Right renal pelvis (tissue), 4 donors: ENCODE measurements at places on chromosomes 6 and 20.
A peak's percentile ranks its signal among the peaks of the same experiment; 100 is the strongest.

- no peak for DNase-seq
Observed at GRCh38 chr20:34693414-34693813, 10.7 kb upstream of the TP53INP2 start.

DNA sequence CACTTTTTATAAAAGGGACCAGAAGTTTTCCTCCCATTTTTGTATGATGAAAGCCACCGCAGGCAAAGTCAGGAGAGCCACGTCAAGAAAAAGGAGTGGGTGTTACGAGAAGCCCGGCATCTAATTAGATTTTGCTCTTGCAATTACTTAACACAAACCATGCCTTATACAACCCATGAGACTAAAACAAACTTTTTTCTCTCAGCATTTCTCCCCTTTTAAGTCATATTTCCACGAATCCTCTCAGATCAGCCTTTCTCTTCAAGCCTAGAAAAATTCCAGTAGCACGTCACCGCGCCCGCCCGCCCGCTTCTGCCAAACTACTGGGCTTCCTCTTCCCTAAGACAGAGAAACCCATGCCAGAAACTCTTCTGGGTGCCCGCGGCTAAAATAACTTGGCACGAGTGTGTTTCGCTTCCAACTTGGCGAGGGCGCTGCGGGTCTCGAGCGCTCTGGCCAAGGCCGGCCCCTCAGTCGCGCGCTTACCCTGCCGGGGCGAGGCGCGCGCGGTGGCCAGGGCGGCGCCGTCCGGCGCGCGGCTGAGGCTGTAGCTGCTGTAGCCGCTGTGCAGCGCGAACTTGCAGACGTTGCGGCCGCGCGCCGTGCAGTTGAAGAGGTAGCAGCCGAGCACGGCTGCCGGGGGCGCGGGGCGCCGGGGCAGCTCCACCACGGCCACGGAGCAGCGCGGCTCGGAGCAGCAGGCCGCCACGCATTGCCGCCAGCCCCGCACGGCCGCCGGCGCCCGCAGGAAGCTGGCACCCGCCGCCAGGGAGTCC is 1.0 kb downstream of the LRP11 start:
- no peak for DNase-seq

DNA sequence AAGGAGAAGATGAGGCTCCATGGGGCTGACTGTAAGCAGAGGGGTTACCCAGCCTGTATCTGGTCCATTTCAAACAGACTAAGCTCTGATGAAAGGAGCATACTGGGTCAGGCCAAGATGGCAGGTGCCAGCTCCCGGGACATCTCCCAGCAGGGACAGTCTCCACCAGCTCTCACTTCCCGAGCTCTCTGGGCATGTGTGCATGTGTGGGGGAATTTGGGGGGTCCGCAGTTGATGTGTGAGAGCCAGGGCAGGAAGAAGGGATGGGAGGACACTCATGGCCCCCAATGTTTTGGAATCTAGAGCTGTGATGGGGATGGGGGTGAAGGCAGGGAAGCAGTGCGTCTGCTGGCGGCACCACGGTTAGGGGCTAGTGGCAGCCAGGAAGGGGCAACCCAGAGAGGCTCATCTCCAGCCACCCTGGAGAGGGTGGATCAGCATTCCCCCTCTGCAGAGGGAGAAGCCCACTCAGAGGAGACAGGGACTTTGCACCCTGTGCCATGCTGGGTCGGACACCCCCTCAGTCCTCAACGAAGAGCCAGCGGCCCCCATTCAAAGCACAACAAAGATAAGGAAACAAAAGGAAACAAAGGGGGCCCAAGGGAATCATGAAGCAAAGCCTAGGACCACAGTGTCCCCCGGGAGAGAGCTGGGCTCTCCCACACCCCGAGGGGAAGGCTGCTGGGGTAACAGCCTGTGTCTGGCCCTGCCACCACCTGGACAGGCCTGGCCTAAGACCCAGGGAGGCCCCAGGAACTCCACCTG is 52.4 kb downstream of the DSTN start:
- DNase-seq: no peak

DNA sequence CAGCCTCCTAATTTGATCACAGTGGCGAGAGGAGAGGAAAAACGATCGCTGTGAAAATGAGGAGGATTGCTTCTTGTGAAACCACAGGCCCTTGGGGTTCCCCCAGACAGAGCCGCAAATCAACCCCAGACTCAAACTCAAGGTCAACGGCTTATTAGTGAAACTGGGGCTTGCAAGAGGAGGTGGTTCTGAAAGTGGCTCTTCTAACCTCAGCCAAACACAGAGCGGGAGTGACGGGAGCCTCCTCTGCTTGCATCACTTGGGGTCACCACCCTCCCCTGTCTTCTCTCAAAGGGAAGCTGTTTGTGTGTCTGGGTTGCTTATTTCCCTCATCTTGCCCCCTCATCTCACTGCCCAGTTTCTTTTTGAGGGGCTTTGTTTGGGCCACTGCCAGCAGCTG is 28.7 kb downstream of the SAYSD1 start:
- DNase-seq: no peak

DNA sequence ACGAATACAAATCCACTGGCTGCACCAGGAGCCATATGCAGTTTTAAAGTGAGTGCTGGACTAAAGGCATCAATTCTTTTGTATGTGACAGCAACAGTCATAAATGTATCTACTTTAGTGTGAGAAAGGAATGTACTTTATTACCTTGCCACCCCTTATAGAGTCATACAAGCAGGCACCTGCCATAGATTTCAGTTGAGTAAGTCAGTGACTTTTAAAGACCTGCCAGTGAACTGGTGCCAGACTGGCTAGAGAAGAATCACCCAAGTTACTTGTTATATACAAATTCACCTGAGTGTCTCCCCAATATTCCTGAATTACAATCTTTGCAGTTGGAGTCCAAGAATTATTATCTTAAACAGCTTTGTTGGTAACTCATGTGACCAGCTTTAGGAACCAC is 547.9 kb downstream of the COL12A1 start:
- no peak for DNase-seq

- DNase-seq: peak; percentile 53
Observed at GRCh38 chr20:47272893-47273590, 83.5 kb downstream of the ZMYND8 start.

DNA sequence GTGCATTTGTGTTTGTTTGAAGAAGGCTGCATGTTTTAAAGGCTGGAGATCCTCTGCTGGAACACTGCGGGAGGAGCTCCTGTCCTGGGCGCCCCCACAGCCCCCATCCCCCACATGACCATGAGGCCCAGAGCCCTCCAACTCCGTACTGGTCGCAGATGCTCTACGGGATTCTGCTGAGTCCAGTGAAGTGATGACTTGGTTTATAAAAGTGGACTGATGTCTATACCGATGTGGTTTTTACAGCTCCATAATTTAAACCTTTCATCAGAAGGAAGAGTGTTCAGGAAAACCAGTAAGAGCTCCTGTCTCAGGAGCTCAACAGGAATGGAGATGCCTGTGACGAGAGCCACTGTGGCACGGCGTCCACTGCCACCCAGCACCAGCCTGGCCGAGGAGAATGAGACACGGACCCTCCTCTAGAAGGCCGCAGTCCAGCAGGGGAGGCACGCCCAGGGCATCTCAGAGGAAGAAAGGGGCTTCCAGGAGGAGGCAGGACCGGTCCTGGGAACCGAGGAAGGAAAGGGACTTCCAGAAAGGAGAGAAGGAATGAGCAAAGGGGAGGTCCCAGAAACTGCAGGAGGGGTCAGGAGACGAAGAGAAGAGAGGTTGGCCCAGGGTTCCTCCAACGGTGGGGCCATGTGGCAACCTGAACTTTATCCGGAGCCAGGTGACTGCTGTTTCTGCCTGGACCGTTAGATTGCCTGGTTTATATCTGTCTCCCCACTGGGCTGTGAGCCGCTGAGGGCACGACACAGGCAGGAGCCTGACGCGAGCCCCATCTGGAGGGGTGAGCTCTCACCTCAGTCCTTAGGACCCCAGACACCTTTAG is 26.9 kb downstream of the BFSP1 start:
- DNase-seq: no peak

DNA sequence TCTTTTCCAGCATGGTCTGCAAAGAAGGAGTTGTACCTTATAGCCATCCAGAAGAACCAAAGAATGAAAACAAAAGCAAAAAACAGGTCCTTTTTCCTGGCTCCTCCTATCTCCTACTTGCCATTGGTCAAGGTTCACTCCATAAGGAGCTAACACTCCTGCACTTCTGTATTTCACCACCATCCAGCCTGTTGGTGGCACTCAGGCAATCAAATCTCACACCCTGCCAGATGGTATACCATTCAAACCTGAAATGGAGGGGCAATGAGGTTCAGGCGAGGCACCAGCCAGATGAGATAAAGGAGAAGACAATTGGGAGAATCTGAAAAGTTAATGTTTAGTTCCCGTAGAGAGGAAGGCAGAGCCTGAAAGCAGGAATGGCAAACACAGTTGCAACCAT is 203.8 kb downstream of the ALDH8A1 start:
- DNase-seq: no peak

DNA sequence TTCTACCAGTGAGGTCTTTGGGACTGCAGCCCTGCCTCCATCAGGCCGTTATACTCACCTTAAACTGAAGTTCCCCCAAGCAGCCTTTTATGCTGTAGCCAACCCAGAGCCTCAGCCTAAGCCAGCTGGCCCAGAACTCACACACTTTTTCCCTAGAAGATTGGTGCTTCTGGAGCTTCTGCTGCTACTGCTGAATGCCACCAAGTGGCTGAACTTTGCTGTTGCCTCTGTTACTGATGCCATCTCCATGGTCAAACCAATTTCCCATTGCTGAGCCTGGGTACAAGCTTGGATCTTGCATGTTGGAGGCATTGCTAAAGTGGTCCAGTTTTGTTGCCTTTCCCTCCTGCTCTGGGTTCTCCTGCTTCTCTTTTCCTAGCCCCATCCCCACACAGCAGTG is 15.0 kb upstream of the TBX18 start:
- no peak for DNase-seq

DNA sequence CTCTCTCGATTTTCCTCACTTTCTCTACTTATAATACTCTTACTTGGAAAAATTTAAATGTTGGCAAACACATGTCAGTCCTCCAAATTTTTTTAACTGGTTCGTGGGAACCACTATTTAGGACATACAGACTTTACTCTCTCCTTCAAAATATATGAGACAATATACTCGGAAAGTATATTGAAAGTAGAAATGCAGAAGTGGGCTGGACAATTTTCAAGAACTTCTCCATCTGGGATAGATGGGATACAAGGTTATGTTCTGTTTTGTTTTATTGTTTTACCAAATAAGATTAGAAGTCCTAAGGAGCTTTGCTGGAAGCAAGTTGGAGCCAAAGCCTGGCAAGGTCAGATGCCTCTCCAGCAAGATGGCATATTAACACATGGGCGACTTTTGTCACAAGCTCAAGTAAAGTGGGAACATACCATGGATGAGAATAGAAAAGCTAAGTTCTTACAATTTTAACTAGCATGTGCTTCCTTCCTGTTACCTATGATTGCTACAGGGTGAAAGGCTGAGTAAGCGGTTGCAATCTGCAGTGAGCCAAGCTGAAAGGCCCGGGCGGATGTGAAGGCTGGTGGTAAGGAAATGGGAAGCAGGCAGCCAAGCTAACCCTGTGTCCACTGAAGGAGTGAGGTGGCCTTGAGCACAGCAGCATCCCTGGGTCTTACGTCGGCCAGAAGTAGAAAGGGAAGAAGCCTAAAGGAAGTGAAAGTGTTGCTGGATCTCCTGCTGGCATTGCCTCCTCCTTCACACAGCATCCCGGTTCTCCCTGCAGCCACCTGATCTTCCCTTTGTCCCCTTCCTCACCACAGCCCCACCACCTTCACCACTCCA is 7.1 kb downstream of the MAP3K5 start:
- DNase-seq: no peak

GRCh38 chr6:105545228-105545920 is 142.5 kb upstream of the PREP start:
- DNase-seq: no peak

GRCh38 chr20:3687655-3688054 is 5.8 kb upstream of the ADAM33 start:
- DNase-seq: no peak

- DNase-seq: no peak
Observed at GRCh38 chr6:144955859-144956258, 670.7 kb downstream of the UTRN start.

- no peak for DNase-seq
Observed at GRCh38 chr6:55388211-55388610, 60.9 kb downstream of the GFRAL start.

DNA sequence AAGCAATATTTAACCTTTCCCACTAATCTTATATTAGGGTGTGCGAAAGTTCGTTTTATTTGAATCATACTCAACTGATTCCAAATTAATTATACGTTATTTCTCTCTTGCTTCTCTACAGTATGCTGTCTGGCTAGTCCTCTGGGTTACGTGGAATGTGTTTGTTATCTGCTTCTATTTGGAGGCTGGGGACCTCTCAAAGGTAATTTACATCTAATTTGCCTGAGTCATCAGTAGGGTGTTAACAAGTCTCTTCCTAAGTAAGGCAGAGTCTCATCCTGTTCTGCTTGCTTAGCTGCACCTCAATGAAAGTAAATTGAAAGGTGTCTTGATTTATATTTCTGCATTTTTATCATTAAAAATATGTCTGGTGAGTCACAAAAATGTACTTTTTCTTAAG is 551.5 kb downstream of the NKAIN2 start:
- no peak for DNase-seq

GRCh38 chr6:165245287-165245686 is 64.1 kb downstream of the C6orf118 start:
- no peak for DNase-seq

DNA sequence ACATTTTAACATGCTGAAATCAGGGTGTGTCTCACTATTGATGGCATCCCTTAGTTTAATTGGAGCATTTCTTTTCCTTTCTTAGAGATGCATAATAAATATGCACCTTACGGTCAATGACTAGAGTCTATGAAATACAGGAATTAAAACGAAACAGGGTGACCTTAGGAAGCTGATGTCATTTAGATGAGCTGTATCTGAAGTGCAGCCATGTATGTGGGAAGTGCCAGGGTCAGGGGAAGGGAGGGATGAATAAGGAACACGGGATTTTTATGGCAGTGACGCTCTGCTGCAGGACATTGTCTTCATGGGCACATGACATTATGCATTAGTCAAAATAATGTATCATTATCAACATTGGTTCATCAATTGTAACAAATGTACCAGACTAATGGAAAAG is 84.0 kb downstream of the AGPAT4 start:
- DNase-seq: no peak

GRCh38 chr20:49562311-49563014 is 5.5 kb downstream of the PTGIS start:
- no peak for DNase-seq

GRCh38 chr6:11848852-11849731 is 70.5 kb upstream of the ADTRP start:
- no peak for DNase-seq

GRCh38 chr6:44041461-44042260 is 85.6 kb downstream of the MRPL14 start:
- no peak for DNase-seq

DNA sequence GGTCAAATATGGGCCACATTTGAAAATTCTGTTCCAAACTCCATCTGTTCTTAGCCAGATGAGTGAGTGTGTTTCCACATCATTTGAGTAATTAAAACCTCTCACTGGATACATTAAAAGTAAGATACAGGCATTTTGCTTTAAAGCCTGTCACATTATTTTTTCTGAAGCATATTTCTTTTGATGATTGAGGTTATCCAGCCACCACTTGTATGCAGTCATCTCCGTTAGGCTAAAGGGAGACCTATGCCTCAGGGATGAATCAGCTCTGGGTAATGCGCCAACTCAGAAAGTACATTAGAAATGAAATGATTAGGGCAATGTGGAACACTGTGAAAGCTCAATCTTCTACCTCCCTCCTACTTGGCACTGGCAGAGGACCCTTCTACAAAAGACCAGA is 90.7 kb downstream of the SNAP25 start:
- no peak for DNase-seq
